ENCODE measurements at places on chromosomes 4 and X.
A peak's percentile ranks its signal among the peaks of the same experiment; 100 is the strongest.

DNA sequence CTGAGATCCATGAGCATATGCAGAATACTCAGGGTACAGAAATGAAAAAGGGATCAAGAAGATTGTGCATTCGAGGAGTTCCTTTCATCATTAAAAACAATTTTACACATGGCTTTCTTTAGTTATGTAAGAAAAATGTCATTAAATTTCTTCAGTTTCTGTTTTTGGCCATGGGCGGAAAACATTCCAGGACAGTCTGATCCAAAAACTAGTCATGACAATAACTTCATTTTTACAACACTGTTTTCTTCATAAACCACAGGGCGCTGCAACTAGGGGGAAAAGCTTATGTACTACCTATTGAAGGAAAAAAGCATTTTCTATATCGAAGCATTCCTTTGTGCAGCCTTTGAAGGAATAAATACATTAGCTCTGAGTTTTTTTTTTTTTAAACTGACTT lies 28.2 kb downstream of the IL13RA1 start:
- DNase-seq = no peak

- no peak for DNase-seq
Observed at GRCh38 chrX:53223068-53223693, 1.8 kb downstream of the KDM5C start.

DNA sequence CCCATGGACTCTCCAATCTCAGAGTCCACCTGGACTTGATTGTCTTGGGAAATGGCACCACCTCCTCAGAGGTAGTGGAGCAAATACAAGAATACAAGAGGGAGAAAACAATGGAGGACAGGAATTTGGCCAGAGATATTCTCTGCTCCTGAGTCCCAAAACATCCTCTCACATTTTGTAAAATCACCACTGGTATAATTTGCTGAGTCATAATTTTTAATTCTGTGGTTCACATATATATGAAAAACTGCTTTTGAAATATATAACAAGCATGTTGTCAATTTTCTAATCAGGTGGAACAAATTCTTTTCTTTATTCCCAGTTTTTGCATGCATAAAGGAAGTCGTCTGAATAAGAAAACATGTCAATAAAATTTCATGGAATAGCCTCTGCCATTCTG lies 356.1 kb downstream of the AFF2 start:
- DNase-seq = no peak

- no peak for DNase-seq
Observed at GRCh38 chr4:114479595-114479994, 119.0 kb upstream of the UGT8 start.

DNA sequence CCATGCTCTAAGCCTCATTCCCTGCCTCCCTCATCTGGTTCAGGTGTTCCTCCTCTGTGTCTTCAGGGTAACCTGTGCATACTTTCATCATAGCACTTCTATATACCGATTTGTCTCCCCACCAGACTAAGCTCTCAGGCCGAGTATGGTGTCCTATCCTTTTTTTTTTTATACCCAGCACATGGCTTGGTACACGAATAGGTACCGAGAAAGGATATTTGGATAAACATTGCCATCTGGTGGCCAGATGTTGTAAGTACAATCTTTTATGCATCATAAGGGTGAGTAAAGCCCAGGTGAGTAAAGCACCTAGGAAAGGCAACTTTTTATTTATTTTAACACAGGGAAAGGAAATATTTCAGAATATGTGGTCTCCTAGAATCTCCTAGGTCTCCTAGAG lies 68.4 kb downstream of the MID2 start:
- peak; percentile 7 for DNase-seq

GRCh38 chr4:2768124-2768523 lies 12.0 kb upstream of the TNIP2 start:
- no peak for DNase-seq

DNA sequence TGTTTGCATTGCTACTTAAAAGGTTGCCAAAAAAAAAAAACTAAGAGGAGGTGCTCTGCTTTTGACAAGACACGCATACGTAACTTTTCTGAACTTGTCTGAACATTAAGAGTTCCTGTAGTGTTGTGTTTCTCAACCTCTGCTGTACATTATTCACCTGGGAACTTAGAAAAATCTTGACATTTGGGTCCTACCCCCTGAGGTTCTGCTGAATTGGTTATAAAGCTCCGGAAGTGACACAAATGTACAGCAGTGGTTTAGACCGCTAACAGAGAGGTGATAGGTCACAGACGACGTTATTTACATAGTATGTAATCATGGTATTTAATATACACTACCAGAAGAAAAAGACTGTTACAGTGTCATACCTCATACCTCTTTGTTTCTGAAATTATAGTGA lies 61.1 kb downstream of the CPEB2 start:
- DNase-seq = no peak

DNA sequence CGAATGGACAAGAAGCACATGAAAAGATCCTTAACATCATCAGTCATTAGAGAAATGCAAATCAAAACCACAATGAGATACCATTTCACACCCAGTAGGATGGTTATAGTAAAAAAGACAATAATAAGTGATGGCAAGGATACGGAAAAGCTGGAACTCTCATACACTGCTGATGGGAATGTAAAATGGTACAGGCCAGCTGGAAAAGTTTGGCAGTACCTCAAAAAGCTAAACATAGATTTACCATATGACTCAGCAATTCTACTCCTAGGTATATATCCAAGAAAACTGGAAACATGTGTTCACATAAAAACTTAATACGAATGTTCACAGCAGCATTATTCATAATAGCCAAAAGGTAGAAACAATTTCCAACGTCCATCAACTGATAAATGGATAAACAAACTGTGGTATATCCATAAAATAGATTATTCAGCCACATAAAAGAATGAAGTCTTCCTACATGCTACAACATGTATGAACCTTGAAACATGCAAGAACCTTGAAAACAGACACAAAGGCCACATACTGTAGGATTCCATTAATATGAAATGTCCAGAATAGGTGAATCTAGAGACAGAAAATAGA lies 11.9 kb downstream of the RPS6KA3 start:
- no peak for DNase-seq

- no peak for DNase-seq
Observed at GRCh38 chr4:102494603-102495002, 6.6 kb upstream of the NFKB1 start.

DNA sequence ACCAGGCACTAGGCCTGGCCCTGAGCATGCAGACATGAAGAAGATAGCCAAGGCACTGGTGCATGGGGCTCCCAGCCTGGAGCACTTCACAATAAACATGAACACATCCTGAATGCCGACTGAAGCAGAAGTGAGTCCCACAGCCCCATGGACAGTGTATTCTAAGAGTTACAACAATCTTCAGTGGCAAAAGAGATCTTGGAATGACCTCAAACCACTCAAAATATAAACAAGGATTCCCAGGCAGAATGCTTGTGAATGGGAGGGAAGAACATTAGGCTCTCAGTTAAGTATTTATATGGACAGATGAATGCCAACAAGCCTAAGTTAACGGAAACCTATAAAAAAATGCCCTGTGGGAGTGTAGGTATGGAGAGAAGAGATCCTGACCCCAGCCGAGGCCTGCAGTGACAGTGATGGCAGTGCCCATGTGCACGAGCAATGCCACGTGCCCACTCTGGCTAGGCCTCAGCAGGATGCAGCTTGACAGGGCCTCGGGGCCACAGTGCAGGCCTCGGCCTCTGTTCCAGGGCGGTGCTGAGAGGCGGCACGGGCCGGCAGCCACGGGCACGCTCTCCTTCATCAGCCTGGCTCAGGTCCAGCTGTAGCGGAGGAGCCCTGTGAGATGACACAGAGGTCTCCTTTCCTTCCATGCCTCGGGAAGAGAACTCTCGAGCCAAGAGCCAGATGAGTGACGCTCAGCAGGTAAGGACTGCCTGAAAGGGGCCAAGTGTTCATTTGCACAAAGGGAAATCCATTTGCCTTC lies 49.2 kb downstream of the IRF2 start:
- no peak for DNase-seq

GRCh38 chr4:113701169-113701568 lies 60.4 kb downstream of the CAMK2D start:
- no peak for DNase-seq

DNA sequence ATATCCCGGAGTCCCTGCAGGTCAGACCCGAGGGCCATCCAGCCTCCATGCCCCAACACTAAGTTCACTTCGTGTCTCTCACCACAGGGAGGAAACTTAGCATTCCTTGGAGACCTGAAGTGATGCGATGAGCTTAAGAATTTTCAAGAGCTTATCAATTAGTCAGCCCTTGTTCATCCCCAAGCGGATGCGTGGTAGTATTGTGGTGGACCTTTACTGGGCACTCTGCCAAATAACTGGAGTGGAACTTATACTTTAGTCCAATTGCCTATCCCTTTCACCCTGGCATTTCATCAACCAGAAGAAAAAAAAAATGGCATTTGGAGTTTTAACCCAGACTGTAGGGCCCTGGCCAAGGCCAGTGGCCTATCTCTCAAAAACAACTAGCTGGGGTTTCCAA lies 137.1 kb downstream of the RELL1 start:
- no peak for DNase-seq

- no peak for DNase-seq
Observed at GRCh38 chr4:151228189-151229119, 48.5 kb upstream of the PRSS48 start.

DNA sequence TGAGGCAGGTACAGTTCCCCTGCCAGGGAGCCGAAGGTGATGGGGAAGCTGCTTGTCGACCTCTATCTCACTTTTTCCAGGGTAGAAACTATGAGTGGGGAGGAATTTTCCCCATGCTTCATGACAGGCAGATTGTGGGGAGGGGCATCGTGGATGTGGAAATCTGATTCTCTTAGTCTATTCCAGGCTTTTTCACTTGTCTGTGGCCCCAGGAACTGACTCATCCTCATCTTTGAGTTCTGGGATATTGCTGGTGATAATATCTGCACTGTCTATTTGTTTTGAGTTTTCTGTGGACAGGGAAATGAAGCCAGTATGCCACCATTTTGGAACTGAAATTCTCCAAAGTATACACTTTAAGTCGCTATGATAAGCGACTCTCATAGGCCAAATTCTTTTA lies 7.6 kb upstream of the TLR2 start:
- DNase-seq = no peak

All from stimulated activated CD4-positive, alpha-beta T cell treated with anti-CD3 and anti-CD28 coated beads, Interleukin-1b, Interleukin-23, amount 100 ng/mL, for 24 hours (primary cell).